ENCODE measurements at places on chromosomes 3 and 15. TPM values are rescaled to one million over a fixed set of nuclear protein-coding genes. Genes with fewer than 3 reads are reported as not detected.

DNA sequence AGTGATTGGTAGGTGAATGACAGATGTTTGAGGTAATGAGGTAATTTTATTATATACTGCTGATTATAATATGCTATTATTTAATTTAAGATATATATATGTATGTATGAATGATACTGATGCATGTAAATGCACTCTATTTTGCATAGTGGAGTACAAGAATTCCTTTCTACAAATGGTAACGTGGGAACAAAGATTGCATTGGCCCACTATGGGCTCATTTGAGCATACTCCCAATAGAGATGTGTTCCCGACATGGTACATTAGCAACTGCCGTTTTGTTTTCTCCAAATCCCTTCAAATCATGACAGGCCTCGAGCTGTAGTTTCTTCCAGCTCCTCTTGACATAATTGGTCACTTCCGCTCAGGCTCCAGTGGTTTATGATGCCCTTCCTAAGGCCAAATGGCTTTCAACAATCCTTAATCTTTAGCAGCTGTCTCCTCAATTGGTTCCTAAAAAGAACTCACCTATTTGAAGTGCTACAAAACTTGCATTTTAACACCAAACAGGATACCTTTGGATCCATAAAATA, 266.1 kb downstream of the ADAMTSL3 start:
- no peak overlapping the region for H3K27ac ChIP-seq
- DNase-seq: no peak
- H3K4me1 ChIP-seq: no peaks in the 10 kb centered on the region
- H3K27me3 ChIP-seq: no peaks in the 10 kb centered on the region
- H3K4me3 ChIP-seq: no peak overlapping the region

DNA sequence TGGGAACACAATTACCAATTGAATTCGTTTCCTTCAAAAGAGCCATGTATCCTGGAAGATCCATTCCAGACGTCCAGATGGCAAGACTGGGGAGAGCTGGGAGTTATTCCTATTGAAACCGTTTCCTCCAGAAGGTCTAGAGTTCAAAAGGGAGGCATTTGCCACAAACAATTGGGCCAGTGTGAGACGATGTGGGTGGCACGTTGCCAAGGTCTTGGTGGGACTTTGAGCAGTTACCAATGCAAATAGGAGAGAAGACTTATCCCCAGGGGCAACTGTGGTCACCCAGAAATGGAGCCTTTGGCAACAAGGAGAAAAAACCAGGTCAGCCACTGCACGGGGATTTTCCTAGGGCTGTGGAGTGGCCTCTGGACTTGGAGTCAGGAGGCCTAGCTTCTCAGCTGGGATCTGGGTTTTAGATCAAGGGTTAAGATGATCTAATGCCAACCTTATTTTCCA, 29.6 kb upstream of the TLE3 start:
- H3K4me1 ChIP-seq: no peaks in the 10 kb centered on the region
- H3K4me3 ChIP-seq: no peak overlapping the region
- H3K36me3 ChIP-seq: no peaks in the 10 kb centered on the region
- no peak overlapping the region for H3K27ac ChIP-seq
- no peak for DNase-seq

DNA sequence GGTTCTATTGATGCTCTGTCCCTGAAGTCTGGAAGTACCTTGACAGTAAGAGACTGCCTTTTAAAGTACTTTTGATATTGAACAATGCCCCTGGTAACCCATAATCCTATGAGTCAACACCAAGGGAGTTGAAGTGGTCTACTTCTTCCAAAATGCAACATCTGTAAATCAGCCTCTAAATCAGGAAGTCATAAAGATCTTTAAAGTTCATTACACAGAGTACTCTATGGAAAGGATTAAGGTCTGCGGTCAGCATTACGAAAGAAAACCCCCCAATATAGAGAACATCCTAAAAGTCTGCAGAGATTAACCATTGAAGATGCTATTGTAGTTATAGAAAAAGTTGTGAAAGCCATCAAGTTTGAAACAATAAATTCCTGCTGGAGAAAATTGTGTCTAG, 52.7 kb upstream of the CMC1 start:
- no peak overlapping the region for H3K4me3 ChIP-seq
- no peak overlapping the region for H3K27ac ChIP-seq
- DNase-seq: no peak
- H3K4me1 ChIP-seq: no peaks in the 10 kb centered on the region
- no peaks in the 10 kb centered on the region for H3K36me3 ChIP-seq

- no peaks in the 10 kb centered on the region for H3K36me3 ChIP-seq
- no peaks in the 10 kb centered on the region for H3K27me3 ChIP-seq
- no peaks in the 10 kb centered on the region for H3K4me1 ChIP-seq
- H3K27ac ChIP-seq: no peak overlapping the region
- no peak overlapping the region for H3K4me3 ChIP-seq
Observed at GRCh38 chr15:86055688-86056087, 24.0 kb upstream of the AGBL1 start.

DNA sequence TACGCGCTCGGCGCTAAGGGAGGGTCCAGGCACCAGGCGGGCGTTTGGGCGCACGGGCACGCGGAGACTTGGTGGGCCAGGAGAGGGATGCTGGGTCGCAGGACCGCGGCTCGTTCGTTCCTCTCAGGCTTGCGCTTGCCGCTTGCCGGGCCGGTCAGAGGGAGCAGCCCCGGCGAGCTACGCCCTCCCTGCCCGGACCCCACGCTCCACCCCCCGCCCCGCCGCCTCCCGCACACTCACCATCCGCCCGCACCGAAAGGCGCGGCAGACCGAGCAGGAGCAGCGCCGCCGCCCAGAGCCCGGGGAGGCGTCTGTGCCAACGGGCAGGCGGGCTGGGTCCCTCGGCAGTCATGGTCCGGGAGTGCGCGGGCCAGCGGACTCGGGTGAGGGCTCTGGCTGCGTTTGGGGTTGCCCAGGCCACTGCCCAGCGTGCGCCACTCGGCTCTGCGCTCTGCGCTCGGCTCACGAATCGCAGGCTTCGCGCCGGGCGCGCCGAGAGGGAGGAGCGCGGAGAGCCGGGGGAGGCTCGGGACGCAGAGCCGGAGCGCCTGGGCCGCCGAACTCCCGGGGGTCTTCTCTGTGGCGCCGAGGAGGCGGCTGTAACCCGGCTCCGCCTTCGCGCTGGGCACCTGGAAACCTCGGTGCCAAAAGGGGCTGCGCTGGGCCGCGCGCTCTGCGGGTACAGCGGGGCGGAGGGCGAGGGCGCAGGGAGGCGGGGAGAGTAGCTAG, at the start of gene SUSD5:
Gene SUSD5, minus strand, starts transcription at position 365 of the 729 bp plus-strand sequence. Its CDS starts 13 bp downstream, at position 352.
- H3K4me1 ChIP-seq: peaks cover 6% of the 10 kb centered on the region
- DNase-seq: peak; percentile 50
- peaks cover 28% of the 10 kb centered on the region for H3K27me3 ChIP-seq
- no peak within 1 kb of the TSS for H3K27ac ChIP-seq
- no peaks in the 10 kb centered on the region for H3K36me3 ChIP-seq

DNA sequence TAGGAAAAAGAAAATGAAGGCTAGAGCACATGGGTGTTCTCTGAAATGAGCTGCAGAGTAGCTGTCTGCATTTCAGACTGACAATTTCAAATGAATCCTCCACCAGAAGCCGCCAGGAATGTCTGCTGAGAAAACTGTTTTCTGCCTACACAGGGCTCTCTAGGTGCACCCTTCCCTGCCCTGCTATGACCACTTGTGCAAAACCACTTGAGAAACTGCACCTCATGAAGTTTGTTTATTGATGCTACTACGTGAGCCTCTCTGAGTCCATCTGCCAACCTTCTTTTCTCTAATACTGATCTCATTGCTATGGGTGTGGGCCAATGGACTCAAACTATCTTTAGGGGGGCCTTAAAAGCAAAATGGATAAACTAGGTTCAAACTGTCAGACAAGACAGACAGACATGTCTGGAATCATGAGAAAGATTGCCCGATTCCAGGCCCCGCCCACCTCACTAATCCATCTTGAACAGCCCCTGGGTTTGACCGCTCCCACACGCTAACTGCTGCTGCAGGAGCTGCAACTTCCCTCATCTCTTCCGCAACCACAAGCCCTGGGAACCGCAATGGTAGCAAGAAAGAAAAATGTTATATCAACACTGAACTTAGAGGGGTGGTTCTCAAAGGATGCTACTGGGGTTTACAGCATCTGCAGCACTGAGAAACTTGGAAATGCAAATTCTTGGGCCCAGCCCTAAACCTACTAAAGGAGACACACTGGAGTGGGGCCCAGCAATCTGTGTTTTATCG, 9.0 kb upstream of the CD47 start:
- DNase-seq: no peak
- H3K4me3 ChIP-seq: no peak overlapping the region
- H3K36me3 ChIP-seq: no peaks in the 10 kb centered on the region
- peaks cover 3% of the 10 kb centered on the region for H3K4me1 ChIP-seq
- no peak overlapping the region for H3K27ac ChIP-seq
- H3K27me3 ChIP-seq: no peaks in the 10 kb centered on the region

GRCh38 chr3:14210843-14211594, 32.4 kb downstream of the LSM3 start:
- no peaks in the 10 kb centered on the region for H3K27me3 ChIP-seq
- no peak overlapping the region for H3K4me3 ChIP-seq
- H3K4me1 ChIP-seq: peaks cover 34% of the 10 kb centered on the region
- no peak for DNase-seq

GRCh38 chr3:114586119-114586518, 292.3 kb downstream of the TIGIT start:
- peaks cover 19% of the 10 kb centered on the region for H3K4me1 ChIP-seq
- DNase-seq: no peak
- peaks cover 1% of the 10 kb centered on the region for H3K36me3 ChIP-seq
- no peaks in the 10 kb centered on the region for H3K27me3 ChIP-seq
- no peak overlapping the region for H3K4me3 ChIP-seq

DNA sequence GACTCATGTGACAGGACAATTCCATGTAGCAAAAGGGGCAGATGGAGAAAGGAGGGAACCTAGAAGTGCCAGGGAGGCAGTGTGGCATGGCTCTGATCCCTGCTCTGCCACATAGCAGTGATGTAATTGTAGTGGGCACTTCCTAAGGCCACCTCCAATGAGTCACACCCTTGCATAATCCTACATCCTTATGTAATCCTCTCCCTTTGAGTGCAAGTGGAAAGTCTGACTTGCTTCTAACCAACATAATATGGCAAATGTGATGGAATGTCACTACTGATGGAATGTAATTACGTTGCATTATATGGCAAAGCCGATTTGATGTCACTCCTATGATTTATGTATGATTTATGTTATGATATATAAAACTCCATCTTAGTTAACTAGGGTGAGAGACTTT, 72.9 kb upstream of the ATP2C1 start:
- no peaks in the 10 kb centered on the region for H3K36me3 ChIP-seq
- H3K4me1 ChIP-seq: peaks cover 18% of the 10 kb centered on the region
- no peak overlapping the region for H3K27ac ChIP-seq
- no peaks in the 10 kb centered on the region for H3K27me3 ChIP-seq

DNA sequence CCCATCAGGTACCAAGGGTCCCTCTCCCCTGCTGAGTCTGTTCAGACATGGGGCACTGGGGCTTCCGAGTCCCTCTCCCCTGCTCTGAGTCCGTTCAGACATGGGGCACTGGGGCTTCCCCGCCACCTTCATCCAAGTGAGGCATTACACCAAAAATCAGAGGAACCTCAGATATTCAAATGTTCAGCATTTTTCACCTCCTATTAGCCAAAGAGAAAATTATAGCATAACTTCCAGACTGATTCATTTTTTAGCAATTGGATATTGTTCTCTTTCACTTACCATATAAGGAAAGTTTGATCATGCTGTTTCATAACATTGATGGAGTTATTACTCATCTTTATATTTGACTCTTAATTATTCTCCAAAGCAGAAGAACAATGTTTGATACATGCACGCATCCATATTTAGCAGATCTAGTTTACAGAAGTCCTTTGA, 213.9 kb downstream of the MTHFS start:
- H3K4me1 ChIP-seq: no peaks in the 10 kb centered on the region
- H3K36me3 ChIP-seq: no peaks in the 10 kb centered on the region
- H3K4me3 ChIP-seq: no peak overlapping the region
- H3K27ac ChIP-seq: no peak overlapping the region
- no peak for DNase-seq

- no peaks in the 10 kb centered on the region for H3K27me3 ChIP-seq
- peaks cover 10% of the 10 kb centered on the region for H3K36me3 ChIP-seq
- peaks cover 20% of the 10 kb centered on the region for H3K4me1 ChIP-seq
- no peak for DNase-seq
- peak overlapping the region; percentile 40 for H3K4me3 ChIP-seq
Observed at GRCh38 chr15:59687836-59688235, 1.3 kb downstream of the BNIP2 start.

DNA sequence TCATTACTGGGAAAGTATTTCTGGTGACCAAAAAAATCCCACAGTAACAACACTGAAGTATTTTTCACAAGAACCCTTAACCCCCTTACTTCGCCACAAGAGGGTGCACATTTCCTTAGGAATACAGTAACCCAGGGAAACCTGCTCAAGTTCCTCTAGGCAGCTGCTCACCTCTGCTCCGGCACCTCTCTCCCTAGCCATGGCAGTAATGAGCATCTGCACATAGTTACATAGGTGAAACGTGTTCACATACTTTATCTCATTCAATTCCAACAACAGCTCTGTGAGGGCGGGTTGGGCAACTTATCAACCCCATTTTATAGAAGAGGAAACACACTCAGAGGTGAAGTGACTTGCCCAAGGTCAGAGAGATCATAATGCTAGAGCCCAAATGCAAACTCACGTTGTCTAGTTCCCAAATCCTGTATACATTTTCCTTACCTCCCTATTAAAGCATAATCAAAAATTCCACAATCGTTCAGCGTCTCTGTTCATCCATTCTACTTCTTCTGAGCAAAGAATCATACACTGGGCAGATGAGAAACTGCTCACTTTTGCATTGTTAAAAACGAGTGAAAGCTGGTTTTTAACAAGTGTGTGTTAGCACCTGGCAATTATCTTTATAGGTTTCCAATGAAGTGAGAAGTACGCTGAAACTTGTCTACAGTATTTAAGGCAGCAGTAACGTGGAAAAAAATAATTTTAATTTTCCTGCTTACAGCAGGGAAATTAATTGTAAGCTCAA, 90.7 kb downstream of the IGF2BP2 start:
- H3K4me3 ChIP-seq: no peak overlapping the region
- DNase-seq: peak; percentile 47
- no peaks in the 10 kb centered on the region for H3K36me3 ChIP-seq
- peaks cover 3% of the 10 kb centered on the region for H3K4me1 ChIP-seq

DNA sequence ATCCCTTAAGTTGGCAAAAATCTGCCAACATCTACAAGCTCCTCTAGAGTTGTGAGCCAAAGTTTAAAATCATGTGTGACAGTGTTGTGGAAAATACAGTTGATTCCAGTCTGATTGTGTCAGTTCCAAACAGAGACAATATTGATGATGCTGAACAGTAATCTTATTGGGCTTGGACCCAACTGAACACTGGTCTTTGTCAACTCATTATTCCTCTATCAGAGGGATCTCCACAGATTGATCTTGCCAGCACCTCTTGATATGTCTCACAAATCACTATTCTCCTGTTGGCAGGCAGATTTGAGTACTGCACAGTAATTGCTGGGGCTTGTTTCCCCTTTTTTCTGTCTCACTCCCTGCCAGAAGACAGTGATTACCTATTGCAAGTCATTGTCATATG, 326.6 kb upstream of the DPH6 start:
- no peak overlapping the region for H3K4me3 ChIP-seq
- no peaks in the 10 kb centered on the region for H3K4me1 ChIP-seq
- no peak for DNase-seq
- no peaks in the 10 kb centered on the region for H3K27me3 ChIP-seq

The IQCF5 gene
- not detected for polyA plus RNA-seq

The SLC28A2 gene
- polyA plus RNA-seq: 0.10 TPM

Measured in lung (tissue), 17 donors.